ENCODE measurements at places on chromosomes 5 and 9.

GRCh38 chr5:142627383-142628217 lies 58.3 kb downstream of the FGF1 start:
- DNase-seq = peak; percentile 74

GRCh38 chr9:70639853-70640814 lies 225.7 kb upstream of the KLF9 start:
- DNase-seq = no peak

GRCh38 chr9:33919276-33919897 lies 102.4 kb downstream of the UBE2R2 start:
- DNase-seq = no peak

- no peak for DNase-seq
Observed at GRCh38 chr5:156327296-156327695, 332 bp downstream of the SGCD start.

DNA sequence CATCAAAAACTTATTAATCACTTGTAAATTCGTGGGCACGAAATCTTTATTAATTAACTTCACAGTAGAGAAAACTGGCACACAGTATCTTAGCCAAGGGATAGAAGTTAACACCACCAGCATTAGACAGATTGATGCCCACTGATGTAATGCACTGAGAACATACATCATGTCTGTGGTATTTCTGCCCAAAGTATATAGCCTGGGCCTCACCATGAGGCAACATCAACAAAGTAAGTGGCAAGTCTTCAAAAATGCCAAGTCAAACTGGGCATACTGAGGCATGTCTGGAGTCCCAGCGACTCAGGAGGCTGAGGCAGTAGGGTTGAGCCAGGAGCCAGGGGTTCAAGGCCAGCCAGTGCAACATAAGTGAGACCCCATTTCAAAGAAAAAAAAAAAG lies 79.5 kb downstream of the GLIS3 start:
- DNase-seq = no peak

- DNase-seq = no peak
Observed at GRCh38 chr5:82537687-82538306, 259.6 kb upstream of the RPS23 start.

GRCh38 chr5:158285698-158286097 lies 426.8 kb upstream of the CLINT1 start:
- DNase-seq = no peak

GRCh38 chr5:75639535-75640311 lies 28.5 kb downstream of the ANKDD1B start:
- DNase-seq = no peak

DNA sequence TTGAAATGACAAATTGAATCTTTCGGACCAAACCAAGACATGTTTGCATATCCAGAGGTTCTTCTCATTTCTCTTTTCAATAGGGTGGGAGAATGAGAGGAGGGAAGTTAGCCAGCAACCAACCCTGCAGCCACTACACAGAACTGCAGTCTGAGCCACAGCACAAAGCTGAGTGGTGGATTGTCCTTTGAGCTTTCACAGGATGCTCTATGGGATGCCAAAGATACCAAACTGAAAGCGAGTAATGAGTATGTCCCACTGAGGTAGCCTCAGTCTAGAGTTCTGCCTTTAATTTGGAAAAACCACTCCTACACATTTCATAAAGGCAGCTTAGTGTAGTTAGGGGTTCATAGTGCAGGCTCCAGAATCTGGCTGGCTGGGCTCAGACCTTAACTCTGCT lies 114.9 kb downstream of the MARCHF3 start:
- no peak for DNase-seq

DNA sequence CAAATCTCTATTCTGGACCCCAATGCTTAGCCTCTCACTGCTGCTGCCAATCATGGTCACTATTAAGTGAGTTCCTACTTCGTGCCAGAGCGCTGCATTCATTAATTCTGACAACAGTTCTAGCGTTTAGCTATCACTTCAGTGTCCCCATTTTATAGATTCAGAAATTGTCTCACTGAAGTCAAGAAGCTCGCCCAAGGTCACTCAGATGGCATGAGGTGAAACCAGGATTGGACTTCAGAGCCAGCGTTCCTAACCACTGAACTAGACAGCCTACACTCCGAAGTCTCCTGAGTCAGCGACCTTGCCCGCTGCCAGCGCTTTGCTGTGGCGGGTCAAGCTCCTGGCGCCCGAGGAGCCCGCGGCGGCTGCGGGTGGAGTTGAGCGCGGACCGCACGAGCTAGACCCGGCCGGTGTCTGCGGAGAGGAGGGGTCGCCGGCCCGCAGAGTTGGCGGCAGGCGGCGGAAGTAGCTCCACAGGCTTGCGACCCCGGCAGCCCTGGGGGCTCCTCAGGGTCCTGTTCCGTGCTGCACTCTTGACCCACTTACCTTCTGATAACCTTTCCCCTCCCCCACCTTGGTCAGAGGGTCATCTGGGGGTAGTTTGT lies 2.1 kb upstream of the GABRB2 start:
- no peak for DNase-seq

- DNase-seq = no peak
Observed at GRCh38 chr9:114558027-114558675, 29.4 kb upstream of the ATP6V1G1 start.

- peak; percentile 69 for DNase-seq
Observed at GRCh38 chr9:104094534-104095015, 466 bp downstream of the SMC2 start.

DNA sequence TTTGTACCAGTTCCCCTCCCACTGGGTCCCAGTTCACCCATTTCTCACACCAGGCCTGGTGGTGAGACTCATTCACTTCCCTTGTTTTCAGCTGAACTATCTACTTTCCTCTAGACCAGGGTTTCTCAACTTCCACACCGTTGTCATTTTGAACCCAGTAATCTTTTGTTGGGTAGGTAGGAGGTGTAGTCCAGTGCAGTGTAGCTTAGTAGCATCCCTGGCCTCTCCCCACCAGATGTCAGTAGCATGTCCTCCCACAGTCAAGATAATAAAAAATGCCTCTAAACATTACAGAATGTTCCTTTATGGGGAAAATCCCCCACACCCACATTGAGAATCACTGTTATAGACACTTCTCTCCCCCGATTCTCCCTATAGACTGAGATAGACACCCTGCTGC lies 299.1 kb downstream of the EPB41L4A start:
- no peak for DNase-seq

DNA sequence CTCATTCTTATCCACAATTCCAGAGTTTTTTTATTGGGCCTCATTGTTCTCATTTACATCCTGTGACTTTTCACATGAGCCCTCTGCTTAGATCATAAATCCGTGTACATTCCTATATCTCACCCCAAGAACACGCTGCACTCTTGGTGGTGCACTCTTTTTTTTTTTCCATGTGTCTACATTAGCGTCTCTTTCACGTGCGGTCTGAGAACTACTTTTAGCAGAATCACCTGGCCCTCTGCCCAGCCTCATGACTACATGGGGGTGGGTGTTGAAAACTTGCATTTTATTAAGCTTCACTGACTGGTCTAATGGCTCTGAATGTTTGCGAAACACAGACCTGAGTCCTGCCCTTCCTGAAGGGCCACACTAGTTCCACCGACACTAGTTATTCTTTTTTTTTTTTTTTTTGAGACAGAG lies 18.6 kb downstream of the C9orf57 start:
- DNase-seq = peak; percentile 9

- peak; percentile 27 for DNase-seq
Observed at GRCh38 chr9:117464941-117465616, 50.2 kb upstream of the ASTN2 start.

DNA sequence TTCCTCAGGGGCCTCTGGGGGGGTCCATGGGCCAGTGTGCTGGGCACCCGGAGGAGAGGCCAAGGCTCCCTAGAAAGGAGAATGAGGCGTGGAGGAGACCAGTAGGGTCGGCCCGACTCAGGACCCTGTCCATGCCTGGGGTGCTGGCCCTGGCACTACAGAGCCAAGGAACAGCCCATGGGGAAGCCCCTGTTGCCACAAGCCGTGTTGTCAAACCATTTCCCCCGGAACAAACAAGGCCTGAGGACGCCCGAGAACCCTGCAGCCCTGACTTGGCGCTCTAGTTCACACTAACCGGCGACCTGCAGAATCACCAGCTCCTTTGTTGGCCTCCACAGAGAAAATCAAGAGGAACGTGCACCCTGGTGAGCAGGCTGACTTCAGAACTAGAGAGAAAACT lies 41.6 kb upstream of the SLC12A7 start:
- DNase-seq = no peak

GRCh38 chr9:109289931-109290330 lies 30.9 kb downstream of the EPB41L4B start:
- no peak for DNase-seq

GRCh38 chr5:8908055-8908683 lies 637.7 kb downstream of the SEMA5A start:
- DNase-seq = no peak

- DNase-seq = no peak
Observed at GRCh38 chr9:136481558-136481957, 1.3 kb downstream of the SEC16A start.

DNA sequence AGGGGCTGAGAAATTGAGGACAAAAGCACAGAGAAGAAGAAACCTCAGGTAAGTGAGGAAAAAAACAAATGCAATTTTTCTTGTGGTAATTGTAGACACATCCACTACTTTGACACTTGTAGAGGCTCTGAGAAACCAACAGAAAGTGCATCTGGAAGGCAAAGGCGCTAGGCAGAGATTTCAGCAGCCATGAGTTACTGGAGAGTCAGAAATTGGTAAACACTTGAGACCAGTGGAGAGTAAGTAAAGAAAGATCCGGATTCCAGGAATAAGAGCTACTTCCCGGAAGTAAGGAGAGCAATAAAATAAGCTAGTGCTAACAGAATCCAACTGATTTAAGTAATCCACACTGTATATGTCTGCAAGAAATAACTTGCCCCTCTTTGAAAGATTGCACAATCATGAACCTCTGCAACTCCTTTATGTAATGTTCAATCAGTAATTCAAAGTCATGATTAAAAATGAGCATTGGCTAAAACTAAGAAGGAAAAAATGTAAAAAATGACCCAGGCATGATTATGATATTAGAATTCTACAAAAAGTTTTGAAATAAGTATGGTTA lies 382.1 kb downstream of the CDH18 start:
- DNase-seq = peak; percentile 7

GRCh38 chr5:39775797-39776365 lies 351.1 kb upstream of the DAB2 start:
- DNase-seq = no peak

DNA sequence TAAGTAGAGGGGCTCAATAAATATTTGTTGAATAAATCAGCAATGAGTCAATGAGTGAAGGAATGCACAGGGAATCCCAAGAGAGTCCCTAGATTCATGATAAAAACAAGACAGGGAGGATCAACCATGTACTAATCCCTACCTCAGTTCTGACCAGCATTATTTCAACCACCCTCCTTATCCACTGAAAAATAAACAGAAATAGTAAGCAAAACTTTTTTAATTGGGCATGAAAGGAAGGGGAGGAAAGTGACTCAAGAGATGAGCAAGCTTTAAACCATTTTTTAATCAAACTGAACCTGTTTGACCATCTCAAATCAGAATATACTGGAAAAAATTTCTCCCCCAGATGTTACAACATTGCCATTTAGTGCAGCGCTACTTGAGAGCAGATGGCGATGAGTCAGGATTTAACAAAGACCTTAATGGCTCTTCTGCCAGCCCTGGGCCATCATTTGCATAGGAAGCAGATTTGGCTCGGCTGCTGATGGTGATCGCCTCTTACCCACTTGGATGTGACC lies 194.8 kb upstream of the SLC30A5 start:
- peak; percentile 86 for DNase-seq

DNA sequence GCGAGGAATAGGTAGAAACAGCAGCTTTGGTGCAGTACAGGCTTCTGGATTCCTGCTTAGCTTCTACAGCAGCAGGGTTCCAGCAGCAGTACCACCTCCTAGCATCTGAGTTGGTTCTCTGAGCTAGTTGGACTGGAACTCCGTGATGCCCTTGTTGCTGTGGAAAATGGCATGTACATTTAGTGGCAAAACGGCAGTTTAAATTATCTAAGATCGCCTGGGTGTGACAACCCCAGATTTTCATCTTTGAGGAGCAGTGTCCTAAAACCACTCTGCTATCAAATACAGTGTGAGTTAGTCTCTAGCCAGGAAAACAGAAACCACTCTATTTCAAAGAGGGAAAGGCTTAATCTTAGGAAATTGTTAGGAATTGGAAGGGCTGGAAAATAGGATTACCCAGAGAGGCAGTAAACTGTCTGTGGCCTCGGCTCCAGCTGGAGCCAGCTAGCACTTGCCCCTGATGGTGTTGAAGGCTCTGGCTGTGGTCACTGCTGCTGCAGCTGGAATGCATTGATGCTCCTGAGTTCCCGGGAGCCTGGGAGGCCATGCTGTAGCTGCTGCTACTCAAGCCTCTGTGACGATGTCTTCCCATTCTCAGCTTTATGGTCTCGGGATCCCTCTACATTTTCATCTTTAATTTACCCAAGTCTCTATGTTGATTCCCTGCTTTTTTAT lies 29.4 kb downstream of the RAD23B start:
- no peak for DNase-seq

DNA sequence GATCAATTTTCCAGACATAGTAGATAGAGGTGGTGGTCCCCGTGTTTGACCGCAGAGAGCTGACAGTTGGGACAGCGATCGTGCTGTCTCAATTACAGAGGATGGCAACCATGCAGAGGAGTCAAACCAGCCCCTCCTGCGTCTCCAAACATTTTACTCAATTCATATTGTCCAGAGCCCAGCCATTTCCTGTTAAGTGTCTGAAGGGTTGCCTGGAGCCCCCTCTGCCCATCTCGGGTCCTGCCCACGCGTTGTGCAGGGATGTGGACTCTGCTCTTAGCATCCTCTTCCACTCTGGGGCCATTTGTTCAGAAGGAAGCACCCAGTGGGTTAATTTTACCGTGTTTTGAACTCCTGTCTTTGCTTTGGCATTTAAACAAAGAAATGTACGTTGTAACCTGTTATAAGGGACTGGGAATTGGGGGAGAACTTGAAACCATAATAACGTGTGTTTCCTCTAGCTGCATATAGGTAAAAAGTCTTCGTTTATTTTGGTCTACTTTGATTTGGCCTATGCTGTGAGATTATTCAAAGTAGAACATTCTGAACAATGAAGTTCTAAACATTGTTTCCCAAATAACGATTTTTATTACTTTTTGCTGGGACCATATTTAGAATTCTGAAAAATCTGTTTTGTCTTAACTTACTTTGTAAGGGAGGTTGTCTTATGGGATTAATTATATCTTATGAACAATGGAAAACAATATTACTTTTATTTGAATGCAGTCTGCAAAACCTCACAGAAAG lies 876 bp downstream of the EGFLAM start:
- DNase-seq = no peak

GRCh38 chr5:161549106-161549505 lies 2.6 kb upstream of the GABRB2 start:
- DNase-seq = no peak

GRCh38 chr5:58201922-58202648 lies 257.8 kb downstream of the PLK2 start:
- no peak for DNase-seq

GRCh38 chr9:118023644-118024043 lies 319.4 kb downstream of the TLR4 start:
- DNase-seq = no peak
